GM12864 (cell line): ENCODE measurements at places on chromosomes 2 and 18.

GRCh38 chr2:207138627-207139297, 27.0 kb downstream of the KLF7 start:
- no peak for DNase-seq

- no peak for DNase-seq
These were observed 3.3 kb downstream of the ST6GAL2 start for GRCh38 chr2:106882673-106883072.

DNA sequence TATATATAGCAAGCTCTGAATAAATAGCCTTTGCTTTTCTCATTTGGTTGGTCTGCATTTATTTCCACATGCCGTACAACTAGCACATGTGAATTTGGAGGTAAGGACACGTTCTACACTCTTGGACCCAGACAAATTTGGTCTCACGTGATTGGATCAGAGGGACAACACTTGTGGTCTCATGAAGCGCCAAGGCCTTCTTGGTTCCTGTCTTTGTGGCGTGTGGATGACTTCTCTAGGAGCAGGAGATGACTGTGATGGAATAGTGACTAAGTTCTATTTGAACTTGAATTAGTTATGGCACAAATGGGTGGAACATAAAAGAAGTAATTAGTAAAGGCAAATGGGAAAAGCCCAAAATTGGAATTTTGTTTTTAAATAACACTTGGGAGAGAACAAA, 206.9 kb downstream of the BCL2 start:
- DNase-seq: no peak

- DNase-seq: no peak
These were observed 1.2 kb downstream of the ASAP2 start for GRCh38 chr2:9207641-9208311.

GRCh38 chr18:26777351-26778053, 88.0 kb downstream of the AQP4 start:
- DNase-seq: no peak
